ENCODE measurements at places on chromosomes 4 and X.
A peak's percentile ranks its signal among the peaks of the same experiment; 100 is the strongest.

GRCh38 chr4:158316264-158316663 lies 106.0 kb downstream of the TMEM144 start:
- DNase-seq = no peak

- DNase-seq = peak; percentile 41
These were observed 92.2 kb downstream of the GEMIN8 start for GRCh38 chrX:13937370-13938050.

GRCh38 chr4:98639108-98639507 lies 19.3 kb downstream of the TSPAN5 start:
- no peak for DNase-seq

- DNase-seq = no peak
These were observed 454.6 kb downstream of the MAGEB5 start for GRCh38 chrX:26670521-26670920.

DNA sequence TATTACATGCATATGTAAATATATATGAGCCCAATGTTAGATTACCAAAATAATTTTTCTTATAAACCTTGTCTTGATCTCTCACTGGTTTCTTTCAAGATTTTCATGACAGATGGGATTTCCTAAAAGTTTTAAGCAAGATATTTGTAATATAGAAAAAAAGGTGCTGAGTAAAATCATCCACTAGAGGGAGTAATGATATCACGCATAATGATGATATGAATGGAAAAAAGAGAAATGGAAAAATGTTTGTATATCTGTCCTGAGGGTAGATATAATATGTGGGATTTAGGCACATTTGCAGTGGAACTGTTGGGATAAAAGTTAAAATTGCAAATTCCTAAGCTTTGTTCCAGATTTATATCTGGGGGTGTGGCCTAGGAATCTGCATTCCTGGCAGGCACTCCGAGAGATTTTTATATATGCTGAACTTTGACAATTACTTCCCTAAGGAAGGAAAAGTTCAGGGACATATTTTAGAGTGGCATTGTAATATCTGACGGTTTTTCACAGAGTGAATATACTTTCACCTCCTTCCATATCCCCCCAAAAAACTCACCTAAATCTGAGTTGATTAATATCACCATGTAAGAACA lies 60.5 kb downstream of the TMA16 start:
- no peak for DNase-seq

DNA sequence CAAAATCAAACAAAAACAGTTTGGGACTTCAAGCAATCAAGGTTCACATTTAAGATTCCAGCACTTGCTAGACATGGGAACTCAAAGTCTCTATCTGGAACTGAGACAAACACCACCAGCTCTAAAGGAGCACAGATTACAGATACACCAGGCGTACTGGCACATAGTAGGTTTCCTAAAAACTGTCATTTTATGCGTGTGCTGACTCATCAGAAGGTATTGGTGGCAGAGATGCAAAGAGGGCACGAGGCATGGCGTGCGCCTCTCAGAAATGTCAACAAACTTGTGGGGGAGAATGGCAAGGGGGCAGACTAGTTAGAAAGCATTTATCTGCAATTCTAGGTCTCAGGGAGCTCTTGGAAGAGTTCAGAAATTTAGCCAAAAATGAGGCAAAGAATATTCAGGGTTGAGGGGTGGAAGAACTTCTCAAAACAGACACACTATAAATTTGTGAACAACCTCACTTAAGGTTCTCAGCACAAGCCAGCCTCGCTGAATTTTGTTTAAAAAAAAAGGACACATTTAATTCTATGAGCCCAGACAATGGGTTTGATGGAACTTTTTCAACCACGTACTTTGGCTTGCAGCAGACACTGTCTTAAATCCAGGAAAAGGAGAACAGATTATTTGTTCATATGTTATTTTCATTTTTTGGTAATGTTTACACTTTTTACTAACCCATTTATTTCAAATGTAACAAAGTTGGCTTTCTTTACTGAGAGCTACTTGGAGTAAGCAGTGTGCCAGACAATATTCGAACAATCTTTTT lies 100.0 kb downstream of the SHISA3 start:
- no peak for DNase-seq

- no peak for DNase-seq
These were observed 23.3 kb upstream of the CHRNA9 start for GRCh38 chr4:40311811-40312346.

DNA sequence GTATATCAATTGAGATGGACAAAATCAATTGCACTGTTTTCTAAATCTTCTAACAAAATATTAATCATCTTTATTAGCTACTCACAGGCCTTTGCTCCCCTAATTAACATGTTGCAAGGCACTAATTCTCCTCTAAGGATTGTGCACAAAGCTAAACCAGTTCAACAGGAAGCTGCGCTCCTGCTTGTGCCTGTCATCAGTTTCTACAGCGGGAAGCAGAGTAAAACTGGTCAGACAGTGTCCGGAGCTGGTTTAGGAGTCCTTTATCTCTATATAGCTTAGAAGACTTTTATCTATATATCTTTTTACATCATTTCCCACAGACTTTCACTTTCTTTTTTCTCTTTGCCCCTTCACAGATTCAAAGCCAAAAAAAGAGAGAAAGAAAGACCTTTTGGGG lies 79.1 kb downstream of the ELOVL6 start:
- no peak for DNase-seq

- DNase-seq = no peak
These were observed 98.1 kb downstream of the MGST2 start for GRCh38 chr4:139763672-139764071.

DNA sequence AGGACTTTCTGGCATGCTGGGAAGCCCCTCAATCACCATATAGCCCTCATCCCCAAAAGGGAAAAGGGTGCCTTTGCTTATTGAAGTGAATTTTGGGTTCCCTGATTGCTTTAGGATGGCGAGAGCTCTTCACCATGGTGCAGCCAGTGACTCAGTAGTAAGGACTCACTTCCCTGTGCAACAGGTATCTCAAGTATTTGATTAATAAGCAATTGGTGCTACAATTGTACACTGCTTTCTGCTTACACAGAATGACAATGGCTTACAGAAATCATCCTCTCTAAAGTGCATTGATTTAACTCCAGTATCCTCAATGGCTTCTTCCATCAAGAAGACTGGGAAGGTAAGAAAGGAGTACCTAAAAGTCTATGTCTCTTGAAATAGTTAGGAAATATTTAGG lies 143.7 kb upstream of the SMIM10 start:
- DNase-seq = no peak

DNA sequence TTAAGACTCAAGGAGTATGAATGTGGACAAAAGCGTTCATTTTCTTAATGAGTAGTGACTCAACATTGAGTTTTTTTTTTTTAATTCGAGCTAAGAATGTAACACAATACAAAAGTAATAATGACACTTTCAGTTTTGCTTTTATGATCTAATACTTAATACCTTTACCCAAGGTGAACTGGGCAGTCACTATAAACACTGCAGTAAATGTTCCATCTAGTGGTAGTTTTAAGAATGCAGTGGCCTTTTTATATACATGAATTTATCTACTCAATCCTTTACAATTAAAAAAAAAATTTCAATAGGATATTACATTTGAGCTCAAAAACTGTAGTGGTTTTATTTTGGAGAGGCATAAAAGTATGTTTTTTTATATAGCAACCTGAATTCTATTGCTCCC lies 33.9 kb downstream of the PDK3 start:
- DNase-seq = no peak

GRCh38 chr4:114649908-114650307 lies 51.3 kb downstream of the UGT8 start:
- no peak for DNase-seq

DNA sequence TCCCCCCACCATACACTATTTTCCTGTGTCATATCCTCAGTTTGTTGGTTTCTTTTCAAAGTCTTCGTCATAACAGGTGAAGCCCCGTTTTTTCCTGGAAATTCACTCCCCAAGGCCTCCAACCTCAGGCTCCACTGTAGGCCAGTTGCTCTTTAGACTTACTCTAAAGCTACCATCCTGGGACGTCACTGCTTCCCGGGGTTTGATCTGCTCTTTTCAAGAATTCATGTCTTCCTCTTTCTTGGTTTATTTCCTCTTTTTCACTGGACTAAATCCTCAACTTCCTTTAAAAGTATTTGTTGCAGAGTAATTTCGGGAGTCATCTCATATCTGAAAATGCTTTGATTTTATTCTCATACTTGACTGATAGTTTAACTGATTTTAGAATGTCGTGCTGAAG lies 6.5 kb upstream of the SERTM2 start:
- no peak for DNase-seq

DNA sequence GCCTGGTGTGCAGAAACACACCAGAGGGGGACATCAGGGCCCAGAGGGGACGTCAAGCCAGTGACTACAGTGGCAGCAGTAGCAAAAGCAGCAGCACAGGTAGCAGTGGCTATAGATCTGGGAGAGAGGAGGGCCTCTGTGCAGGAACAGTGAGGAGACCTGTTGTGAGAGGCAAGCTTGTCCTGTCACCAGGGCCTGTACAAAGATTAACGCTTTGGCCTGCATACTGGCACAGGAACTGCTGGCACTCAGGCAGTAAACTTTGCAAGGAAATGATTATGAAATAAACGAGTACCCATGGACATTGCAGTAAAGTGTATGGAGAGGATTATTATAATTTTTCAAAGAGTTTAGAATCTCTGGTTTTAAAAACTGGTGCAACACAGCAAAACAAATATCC lies 5.5 kb upstream of the PHF8 start:
- DNase-seq = no peak

DNA sequence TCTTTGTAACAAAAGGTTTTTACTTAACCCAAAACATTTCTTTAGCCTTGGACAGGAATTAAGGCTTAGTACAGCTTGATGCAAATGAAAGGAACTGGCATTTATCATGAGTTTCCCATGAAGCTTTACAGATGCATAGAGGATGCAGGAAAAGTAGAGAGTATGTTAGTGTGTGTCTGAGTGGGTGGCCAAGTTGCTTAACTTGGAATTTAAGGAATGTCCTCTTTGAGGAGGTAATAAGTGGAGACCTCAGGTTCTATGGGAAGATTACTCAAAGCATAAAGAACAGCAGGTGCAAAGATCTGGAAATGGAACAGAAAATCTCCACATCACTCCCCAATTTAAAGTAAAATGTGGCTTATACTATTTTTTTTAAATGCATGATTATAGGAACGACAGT lies 457.9 kb downstream of the KCNIP4 start:
- DNase-seq = no peak

DNA sequence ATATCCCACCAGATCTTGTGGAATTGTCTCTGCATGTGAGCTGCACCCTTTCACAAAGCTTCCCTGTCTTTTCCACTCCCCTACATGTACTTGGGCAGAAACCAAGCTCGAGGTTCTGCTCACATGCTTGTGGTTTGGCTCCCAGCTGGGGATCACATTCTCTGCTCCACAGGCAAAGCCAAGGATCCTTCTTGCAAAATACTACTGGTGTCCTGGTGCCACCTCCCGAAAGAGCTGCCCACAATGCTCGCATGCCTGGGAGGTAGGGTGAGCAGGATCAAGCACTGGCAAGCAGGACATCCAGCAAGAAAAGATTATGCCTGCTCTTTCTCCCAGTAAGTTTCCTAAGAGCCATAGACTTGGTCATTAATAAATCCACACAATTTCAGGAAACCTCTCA lies 45.1 kb upstream of the PPARGC1A start:
- DNase-seq = no peak

DNA sequence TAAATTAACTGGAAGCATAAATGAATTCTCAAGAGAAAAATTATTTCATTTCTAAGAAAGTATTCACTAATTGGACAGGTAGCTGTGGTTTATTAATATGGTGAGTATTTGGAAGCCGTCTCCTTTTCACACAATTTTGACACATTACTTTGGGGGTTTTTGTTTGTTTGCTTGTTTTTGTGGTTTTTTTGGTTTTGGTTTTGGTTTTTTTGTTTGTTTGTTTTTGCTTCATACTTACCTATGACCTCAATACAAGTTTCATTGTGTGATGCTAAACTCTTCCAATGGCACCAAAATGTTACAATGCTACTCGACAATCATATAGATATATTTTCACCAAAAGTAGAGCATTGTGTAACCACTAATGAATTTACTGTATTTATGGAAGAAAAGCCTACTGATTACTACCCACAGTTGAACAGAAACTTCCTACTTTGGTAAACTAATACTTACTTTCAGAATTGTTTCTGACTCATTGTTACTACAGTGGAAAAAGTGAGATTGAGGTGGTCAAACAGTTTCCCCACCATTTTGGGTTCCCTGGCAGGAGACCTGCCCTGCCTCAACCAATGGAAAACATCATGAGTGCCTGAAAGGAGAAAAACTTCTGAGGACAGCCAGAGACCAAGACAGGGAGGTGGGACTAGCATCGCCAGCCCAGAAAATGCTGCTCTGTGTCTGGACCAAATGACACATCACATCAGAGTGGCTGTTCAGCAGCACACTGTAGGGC lies 443.1 kb downstream of the HNRNPD start:
- DNase-seq = no peak

DNA sequence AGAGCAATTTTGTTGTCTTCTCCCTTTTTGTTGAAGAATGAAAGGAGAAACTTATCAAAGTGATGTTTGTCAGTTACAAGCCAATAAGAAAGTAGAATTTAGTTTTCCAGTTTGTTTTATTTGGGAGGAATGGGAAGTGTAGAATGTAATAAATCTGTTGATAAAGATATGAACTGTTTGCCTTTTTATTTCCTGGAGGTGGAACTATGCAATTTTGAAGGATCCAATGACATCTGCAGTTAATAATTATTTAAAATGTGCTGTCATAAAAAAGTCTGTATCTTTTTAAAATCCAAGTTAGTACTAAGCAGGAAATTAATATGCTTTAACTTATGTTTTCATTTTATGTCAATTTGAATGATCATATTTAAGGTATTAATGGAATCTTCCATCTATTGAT lies 44.9 kb downstream of the PF4 start:
- DNase-seq = no peak

- DNase-seq = no peak
These were observed 19.1 kb downstream of the PRIMPOL start for GRCh38 chr4:184668511-184669114.

DNA sequence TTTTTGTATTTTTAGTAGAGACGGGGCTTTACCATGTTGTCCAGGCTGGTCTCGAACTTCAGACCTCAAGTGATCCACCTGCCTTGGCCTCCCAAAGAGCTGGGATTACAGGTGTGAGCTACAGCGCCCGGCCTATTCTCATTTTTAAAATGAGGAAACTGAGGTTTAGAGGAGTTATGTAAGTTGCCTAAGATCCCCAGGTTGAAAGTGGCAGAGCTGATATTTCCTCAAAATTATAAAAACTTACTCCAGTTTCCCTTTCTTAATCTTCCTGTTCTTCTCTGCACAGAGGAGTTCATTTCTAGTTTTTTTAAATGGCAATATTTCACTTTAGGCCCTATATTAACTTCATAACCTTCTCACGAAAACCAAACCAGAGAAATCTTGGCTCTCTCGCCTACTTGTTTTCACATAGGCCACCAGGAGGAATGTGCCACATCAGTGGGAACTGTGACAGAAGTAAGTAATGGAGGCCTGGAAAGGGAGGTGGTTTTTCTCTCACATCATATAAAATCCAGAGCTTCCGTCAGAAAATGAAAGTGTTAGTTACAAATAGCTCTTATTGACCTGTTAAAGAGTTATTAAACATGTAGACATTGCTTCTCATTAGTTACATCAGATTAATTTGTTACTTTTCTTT lies 16.1 kb upstream of the RS1 start:
- DNase-seq = no peak
